Inflammatory macrophage treated with lipopolysaccharide for 1 hour (primary cell): ENCODE measurements at places on chromosomes 12 and 14.

GRCh38 chr14:57078054-57078453 lies 190.7 kb downstream of the EXOC5 start:
- no peak for DNase-seq

- DNase-seq = no peak
Measured at GRCh38 chr12:103965255-103965589, 450 bp upstream of the TDG start.

- DNase-seq = no peak
Measured at GRCh38 chr12:45930369-45930768, 60.0 kb downstream of the SCAF11 start.

DNA sequence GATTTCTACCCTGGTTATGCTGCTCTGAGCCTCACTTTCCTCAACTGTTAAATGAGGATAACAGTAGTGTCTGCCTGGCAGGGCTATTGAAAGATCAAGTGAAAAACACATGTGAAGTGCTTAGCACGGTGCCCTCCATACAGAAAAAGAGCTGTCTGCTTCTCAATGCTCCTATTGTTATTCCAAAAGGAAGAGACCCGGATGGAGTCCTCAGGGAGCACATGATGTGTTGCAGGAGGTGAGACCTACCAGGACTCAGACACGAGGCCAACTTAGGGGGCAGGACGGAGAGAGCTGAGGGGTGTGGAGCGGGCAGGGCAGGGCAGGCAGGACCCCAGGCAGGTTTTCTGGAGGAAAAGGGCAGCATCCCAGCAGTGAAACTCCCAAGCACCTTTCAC lies 8.9 kb downstream of the FAIM2 start:
- no peak for DNase-seq

- DNase-seq = no peak
Measured at GRCh38 chr12:66956300-66956699, 277.4 kb upstream of the GRIP1 start.

- peak; percentile 16 for DNase-seq
Measured at GRCh38 chr12:43318021-43318420, 234.0 kb downstream of the ADAMTS20 start.

- DNase-seq = no peak
Measured at GRCh38 chr14:58862416-58863160, 224.8 kb downstream of the DACT1 start.

GRCh38 chr12:92585115-92585727 lies 117.6 kb upstream of the PLEKHG7 start:
- DNase-seq = no peak

DNA sequence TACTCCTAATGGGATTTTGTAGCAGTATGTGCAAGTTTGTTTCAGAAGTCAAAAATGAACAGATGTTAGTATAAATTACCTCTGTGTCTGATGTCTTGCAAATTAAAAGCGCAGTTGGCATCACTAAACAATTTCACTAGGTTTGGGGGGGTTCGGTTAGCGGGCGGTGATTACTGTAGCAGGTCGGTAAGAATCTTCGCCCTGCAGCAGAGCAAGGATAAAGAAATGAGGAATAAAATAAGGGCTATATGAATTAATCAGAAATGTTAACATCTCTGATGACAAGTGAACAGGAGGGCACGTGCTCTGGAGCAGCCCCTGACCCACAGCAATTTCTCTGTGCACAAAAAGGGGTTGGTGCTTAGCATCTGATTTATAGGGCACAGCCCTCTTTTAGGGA lies 43.6 kb upstream of the VSX2 start:
- DNase-seq = no peak

DNA sequence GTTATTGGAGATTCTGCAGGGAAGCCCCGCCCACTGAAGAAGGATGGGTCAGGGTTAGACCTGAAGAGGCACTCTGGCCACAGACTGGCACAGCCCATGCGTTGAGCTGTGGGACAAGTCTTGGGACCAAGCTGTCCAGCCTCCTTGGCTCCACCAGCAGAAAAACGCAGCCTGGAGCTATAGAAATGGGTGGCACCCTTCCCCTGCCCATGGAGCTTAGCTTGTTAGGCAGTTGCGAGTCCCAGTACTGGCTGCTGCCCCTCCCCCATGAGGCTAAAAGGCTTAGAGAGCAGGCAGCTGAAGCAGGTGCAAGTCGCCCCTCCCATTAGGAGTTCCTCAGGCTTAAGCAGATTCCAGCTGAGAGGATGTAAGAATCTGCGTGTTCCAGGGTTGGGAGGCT lies 1124.0 kb upstream of the TMEM132C start:
- no peak for DNase-seq

GRCh38 chr14:81447021-81447764 lies 47.1 kb upstream of the STON2 start:
- no peak for DNase-seq

DNA sequence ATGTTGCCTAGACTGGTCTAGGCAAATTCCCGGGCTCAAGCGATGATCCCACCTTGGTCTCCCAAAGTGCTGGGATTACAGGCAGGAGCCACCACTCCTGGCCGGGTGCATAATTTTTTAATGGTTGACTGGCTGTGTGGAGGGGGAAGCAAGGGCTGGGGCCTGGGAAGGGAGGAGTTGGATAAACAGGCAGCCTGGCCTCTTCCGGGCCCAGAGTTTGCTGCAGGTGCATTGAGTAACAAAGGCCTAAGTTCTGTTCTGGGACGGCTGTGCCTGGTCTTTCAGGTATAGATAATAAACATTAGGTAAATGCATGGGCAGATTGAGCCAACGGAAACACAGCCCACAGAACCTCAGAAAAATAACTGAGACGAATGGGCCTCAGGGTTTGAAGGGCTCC lies 191.3 kb upstream of the TBX3 start:
- DNase-seq = no peak

GRCh38 chr12:4135919-4136605 lies 137.5 kb upstream of the CCND2 start:
- peak; percentile 87 for DNase-seq

GRCh38 chr12:127083008-127083949 lies 1183.7 kb upstream of the TMEM132C start:
- peak; percentile 60 for DNase-seq

DNA sequence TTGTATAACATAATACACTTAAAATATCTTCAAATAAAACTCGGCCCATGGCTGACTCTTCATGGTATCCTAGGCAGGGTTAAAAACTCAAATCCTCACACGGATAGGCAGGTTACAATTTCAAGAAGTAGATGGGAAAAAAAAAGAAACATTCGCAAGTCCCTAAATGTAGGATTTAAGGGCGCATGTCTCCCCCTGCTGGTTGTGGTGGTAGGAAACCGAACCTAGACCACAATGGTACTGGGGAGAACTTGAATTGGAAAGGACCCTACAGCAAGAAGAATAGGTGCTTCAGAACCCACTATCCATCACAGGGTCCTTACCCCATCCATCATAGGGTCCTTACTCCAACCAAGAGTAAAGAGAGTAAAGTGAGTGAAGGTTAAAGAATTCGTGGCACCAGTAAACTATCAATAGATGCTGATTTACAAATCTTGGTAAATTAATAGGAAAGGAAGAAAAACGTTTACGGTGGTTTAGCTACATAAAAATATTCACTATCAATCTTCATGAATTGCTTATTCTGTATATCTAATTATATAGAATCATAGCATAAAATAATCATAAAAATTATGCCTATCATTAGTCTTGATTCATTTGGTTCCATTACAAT lies 3.3 kb upstream of the CIPC start:
- peak; percentile 95 for DNase-seq

- peak; percentile 98 for DNase-seq
Measured at GRCh38 chr14:73058224-73058921, at the start of gene RBM25. Gene RBM25, plus strand, starts transcription at chr14:73058534. Its CDS starts 13,108 bp downstream, at chr14:73071642.
